Aorta (tissue), 5 donors: ENCODE measurements at places on chromosomes 11 and 22. TPM values are rescaled to one million over a fixed set of nuclear protein-coding genes. Genes with fewer than 3 reads are reported as not detected.

DNA sequence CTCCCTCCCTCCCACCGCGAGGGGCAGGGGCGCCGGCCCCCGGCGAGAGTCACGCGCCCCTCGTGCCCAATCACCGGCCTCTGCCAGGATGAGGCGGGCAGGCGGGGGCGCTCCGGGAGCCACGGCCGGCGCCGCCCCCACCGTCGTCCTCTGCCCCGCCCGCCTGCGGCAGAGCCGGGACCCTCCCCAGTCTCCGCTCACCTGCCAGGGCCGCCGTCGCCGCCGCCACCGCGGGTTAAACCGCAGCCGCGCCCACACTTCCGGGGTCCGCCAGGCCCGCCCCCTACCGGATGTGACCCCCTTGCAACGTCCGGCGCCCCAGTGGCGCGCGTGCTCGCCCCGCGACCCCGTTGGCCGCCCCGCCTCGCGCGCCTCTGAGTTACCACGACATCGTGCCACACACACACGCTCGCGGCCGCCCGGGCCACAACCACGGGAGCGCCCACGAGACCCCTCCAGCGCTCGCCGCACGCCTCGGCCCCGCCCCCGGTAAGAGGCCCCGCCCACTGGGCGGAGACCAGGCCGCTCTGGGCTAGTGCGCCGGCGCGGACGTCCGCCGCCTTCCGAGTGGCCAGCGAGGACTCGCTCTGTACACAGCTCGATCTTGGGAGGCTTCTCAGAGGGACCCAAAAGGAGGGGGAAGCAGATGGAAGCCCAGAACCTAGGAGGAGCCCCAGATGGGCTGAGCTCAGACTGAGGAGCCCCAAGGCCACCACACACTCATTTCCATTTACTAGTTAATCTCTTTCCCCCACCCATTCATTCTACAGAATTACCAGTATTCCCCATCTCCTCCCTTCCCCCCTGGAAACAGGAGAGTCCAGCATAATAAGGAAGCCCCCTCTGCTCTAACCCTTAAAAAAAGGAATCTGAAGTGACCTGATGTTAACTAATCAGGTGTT, at the start of gene VPS37C:
VPS37C (minus strand) TSS at position 237 of the 902 bp plus-strand sequence. CDS start 22,597 bp downstream, outside the sequence.
- H3K27me3 ChIP-seq: no peaks in the 10 kb centered on the region
- peak within 1 kb of the TSS; percentile 79 for H3K27ac ChIP-seq
- H3K36me3 ChIP-seq: no peaks in the 10 kb centered on the region
- no peaks in the 10 kb centered on the region for H3K4me1 ChIP-seq
- H3K4me3 ChIP-seq: peak within 1 kb of the TSS; percentile 74

DNA sequence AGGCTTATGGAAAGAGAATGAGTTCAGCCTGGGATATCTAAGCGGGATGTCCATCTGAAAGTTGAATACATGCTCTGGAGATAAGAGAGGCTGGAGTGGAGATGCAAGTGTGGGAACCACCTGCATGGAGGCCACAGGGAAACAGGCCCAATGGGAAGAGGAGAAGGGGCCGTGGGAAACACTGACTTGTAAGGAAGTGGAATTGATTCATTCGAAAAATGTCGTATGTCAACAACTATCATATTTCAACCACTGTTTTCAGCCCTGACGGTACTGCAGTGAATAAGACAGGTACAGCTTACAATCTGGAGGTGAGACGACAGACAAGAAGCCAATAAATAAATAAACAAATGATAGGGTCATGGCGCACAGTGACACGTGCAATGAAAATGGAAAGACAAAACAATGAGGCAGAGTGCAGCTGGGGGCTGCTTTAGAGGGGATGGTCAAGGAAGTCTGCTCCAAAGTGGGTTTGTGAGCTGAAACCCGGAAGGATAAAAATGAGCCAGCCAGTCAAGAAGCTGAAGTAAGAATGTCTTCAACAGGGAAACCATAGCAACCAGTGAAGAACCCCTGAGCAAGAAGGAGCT, 35.9 kb downstream of the EFCAB6 start:
- H3K36me3 ChIP-seq: no peaks in the 10 kb centered on the region
- no peak for DNase-seq
- no peak overlapping the region for H3K4me3 ChIP-seq
- H3K27ac ChIP-seq: no peak overlapping the region

GRCh38 chr11:57709802-57710367, 2.1 kb downstream of the MED19 start:
- no peak overlapping the region for H3K27ac ChIP-seq
- no peak for DNase-seq
- H3K4me3 ChIP-seq: no peak overlapping the region
- H3K36me3 ChIP-seq: peaks cover under 1% of the 10 kb centered on the region
- peaks cover 7% of the 10 kb centered on the region for H3K4me1 ChIP-seq
- H3K27me3 ChIP-seq: no peaks in the 10 kb centered on the region

DNA sequence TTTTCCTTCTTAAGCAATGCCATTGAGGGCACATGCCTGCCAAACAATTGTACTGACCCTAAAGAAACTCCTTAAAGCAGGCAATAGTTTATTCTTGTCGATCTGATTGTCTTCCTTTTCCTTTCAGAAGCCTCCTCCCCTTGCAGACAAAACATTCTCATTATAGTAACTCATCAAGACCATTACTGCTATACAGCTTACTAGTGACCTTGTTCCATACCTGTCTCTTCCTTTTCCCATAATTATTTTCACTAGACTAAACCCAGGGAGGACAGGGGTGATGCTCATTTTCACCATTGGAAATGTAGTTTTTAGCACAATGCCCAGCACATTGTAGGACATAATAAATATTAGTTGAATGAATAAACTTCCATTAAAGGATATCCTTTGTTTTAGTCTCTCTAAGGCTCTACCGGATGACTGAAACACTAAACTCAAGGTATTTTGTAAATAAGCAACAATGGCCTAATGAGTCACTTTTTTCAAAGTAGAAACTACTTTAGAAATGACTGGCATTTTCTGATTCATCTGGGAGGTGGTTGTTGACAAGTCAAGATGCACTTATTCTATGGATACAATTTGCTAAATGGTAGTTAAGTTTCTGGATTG, 9.3 kb upstream of the MSANTD4 start:
- DNase-seq: no peak
- H3K27me3 ChIP-seq: no peaks in the 10 kb centered on the region
- no peak overlapping the region for H3K4me3 ChIP-seq
- no peak overlapping the region for H3K27ac ChIP-seq

GRCh38 chr11:102763440-102763839, 17.0 kb downstream of the MMP10 start:
- DNase-seq: no peak
- H3K36me3 ChIP-seq: no peaks in the 10 kb centered on the region
- no peaks in the 10 kb centered on the region for H3K4me1 ChIP-seq
- no peaks in the 10 kb centered on the region for H3K27me3 ChIP-seq
- H3K4me3 ChIP-seq: no peak overlapping the region
- no peak overlapping the region for H3K27ac ChIP-seq

RAPSN gene
- total RNA-seq: 0.66 TPM

RAB38 gene
- total RNA-seq: 5.1 TPM

- H3K27ac ChIP-seq: no peak overlapping the region
- DNase-seq: peak; percentile 90
- peak overlapping the region; percentile 69 for H3K4me3 ChIP-seq
These were observed 497 bp upstream of the SYT12 start for GRCh38 chr11:67022341-67022933.

DNA sequence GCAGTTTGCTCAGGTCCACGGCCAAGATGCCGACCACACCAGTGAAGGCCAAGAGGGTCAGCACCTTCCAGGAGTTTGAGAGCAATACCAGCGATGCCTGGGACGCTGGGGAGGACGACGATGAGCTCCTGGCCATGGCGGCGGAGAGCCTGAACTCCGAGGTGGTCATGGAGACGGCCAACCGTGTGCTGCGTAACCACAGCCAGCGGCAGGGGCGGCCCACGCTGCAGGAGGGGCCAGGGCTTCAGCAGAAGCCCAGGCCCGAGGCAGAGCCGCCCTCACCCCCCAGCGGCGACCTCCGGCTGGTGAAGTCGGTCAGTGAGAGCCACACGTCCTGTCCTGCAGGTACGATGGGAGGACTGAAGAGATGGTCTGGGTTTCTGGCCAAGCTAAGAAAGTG, 31.0 kb downstream of the TBC1D22A start:
- H3K27me3 ChIP-seq: no peaks in the 10 kb centered on the region
- DNase-seq: no peak
- H3K4me3 ChIP-seq: no peak overlapping the region
- no peak overlapping the region for H3K27ac ChIP-seq
- no peaks in the 10 kb centered on the region for H3K4me1 ChIP-seq

DNA sequence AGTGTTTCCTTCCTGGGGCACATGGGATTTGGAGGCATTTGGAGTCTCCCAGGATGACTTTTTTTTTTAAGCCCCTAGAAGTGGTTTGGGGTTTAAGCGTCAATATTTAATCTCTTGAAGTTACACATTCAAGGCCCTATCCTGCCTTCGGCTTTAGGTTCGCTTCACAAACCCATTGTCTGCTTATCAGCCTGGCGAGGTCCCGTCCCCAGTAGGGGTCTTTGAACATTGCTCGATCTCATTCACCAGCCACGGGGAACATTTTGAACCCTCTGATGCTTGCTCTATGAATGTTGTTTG, 75.9 kb downstream of the KCNQ1 start:
- H3K27ac ChIP-seq: no peak overlapping the region
- H3K4me3 ChIP-seq: no peak overlapping the region
- H3K4me1 ChIP-seq: no peaks in the 10 kb centered on the region
- peak; percentile 2 for DNase-seq
- H3K27me3 ChIP-seq: no peaks in the 10 kb centered on the region

DNA sequence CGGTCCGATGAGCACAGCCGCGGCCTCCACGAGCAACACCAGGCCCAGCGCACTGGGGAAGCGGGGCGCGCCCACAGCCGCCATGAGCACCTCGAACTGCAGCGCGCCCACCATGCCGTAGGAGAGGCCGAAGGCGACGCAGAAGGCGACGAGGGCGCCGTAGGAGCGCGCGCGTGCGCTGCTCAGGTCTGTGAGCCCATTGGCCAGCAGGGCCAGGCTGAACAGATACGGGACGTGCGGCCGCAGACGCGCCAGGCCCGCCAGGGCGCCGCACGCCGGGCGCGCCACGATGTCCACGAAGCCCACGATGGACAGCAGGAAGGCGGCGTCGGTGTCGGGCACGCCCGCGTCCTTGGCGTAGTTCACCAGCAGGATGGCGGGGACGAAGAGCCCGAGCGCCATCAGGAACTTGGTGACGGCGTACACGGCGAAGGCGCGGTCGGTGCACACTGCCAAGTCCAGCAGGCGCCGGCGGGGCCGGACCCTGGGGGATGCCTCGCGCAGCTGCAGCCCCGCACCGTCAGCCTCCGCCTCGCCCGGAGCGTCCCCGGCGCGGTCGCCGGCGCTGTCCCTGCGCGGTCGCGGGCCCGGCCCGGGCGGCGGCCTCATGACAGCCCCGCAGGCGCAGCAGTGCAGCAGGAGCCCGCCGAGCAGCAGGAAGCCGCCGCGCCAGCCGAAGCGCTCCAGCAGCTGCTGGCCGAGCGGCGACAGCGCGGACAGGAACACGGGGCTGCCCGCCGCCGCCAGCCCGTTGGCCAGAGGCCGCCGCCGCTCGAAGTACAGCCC, 2.9 kb downstream of the SLC16A8 start:
- H3K4me3 ChIP-seq: peak overlapping the region; percentile 1
- H3K27me3 ChIP-seq: no peaks in the 10 kb centered on the region
- peak; percentile 67 for DNase-seq
- no peaks in the 10 kb centered on the region for H3K4me1 ChIP-seq

DNA sequence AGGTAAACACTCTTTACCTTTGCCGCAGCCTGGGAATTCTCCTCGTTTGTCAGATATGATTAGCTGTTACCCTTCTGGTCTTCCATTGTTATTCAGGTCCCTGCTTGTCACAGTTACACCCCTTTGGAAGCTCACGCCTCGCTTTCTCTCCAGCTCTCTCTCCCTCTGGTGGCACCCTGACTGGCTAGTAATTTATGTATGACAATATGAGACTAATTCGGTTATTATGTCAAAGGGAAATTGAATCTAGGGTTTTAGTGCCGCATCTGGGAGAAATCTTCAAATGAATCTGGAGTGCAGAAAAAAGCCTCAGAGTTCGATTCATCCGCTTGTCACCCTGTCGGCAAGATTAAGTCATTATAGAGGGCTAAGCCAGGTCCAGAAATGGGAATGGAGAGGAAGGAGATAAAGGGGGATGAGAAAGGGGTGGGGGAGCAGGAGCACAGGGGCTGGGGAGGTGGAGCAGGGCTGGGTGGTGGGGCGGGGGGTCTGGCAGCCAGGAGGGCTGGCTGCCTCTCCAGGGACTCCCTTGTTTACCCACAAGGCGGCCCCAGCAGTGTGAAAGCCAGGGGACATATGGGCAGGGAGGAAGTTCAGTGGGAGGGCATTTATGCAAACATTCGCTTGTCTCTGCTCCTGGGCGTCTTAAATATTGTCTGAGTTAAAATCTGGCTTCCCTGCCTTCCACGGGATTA, 179.0 kb upstream of the NECTIN1 start:
- H3K4me3 ChIP-seq: no peak overlapping the region
- no peaks in the 10 kb centered on the region for H3K27me3 ChIP-seq
- DNase-seq: no peak
- no peak overlapping the region for H3K27ac ChIP-seq

GRCh38 chr11:14320020-14320419, 39.0 kb downstream of the RRAS2 start:
- DNase-seq: no peak
- no peaks in the 10 kb centered on the region for H3K4me1 ChIP-seq
- no peak overlapping the region for H3K4me3 ChIP-seq
- H3K27ac ChIP-seq: no peak overlapping the region

PRG3 gene
- not detected for total RNA-seq

DNA sequence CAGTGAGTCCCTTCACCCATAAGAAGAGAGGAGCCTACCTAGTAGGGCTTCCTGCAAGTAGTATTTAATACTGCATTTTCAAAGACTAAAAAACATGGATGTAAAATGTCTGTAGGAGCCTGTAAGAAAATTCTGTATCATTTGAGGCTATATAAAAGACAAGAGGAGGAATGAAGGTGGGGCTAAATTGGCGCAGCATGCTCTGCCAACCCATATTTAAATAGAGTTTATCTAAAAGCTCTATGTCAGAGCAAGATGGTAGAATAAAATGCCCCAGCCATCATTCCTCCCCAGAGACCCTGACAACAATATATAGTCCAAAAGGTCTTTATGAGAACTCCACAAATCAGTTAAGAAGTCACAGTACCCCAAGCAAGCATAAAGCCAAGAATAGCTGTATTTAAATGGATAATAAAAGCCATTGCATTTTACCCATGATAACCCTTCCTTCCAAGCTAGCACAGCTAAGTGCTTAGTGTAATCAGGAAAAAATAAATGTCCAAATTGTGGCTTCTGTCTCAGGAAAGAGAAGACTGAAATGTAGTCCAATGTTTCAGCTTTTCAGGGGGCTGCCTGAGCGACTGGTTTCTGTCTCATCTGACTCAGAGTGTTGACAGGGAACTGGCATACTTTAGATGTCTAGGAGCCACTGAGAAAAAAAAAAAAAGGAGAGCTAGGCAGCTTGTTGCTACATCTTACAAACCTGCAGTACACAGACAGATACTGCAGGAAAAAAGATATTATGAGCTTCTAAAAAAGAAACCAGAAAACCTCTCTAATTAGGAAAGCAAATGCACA, 258.6 kb downstream of the METTL15 start:
- H3K4me3 ChIP-seq: no peak overlapping the region
- no peaks in the 10 kb centered on the region for H3K36me3 ChIP-seq
- H3K27me3 ChIP-seq: no peaks in the 10 kb centered on the region
- no peak for DNase-seq
- no peak overlapping the region for H3K27ac ChIP-seq
